ENCODE measurements at places on chromosomes 7 and 10.
A peak's percentile ranks its signal among the peaks of the same experiment; 100 is the strongest.

- DNase-seq = no peak
Measured at GRCh38 chr7:3408814-3409595, 108.0 kb downstream of the SDK1 start.

GRCh38 chr10:3986493-3987142 is 201.6 kb upstream of the KLF6 start:
- no peak for DNase-seq

DNA sequence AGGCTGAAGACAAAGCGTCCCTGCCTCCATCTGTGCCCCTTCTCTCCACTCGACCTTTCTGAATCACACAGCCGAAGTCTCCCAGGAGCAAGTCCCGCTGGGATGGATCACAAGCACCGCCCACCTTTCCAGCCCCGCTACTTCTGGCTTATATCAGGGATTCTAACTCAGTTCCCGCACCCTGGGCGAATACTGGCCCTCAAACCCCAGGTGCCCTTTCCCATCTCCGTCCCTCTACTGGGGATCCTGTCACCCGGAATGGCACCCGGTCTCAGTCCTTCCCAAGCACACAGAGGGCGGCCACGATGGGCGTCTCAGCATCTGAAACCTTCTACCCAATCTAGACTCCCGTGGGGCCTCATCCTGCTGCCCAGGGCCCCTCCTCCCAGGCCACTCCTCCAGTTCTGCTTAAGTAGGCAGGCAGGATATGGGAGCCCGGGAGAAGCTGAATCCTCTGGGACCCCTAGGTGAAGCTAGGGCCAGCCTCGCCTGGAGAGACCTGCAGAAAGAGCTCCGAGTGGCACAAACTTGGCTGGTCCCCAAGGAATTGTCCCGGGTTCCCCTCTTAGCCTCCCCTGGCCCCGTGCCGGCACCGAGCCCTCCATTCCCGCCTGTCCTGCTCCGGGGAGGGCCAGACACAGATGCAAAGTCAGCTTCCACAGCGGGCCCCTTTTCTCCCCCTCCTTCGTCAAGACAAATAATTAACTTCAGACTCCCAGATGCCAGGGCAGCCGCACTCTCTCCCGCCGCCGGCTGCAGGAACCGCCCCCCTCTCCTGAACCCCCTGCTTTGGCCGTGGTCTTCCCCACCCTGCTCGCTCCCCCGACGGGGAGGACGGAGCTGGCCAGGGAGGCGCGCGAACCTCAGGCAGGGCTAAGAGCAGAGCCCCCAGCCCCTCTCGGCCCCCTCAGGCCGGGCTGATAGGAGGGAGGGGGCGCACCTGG is 612 bp downstream of the KCP start:
- DNase-seq = peak; percentile 50

- DNase-seq = no peak
Measured at GRCh38 chr7:114901771-114902170, 20.1 kb upstream of the MDFIC start.

GRCh38 chr7:114303301-114303700 is 111.3 kb upstream of the FOXP2 start:
- DNase-seq = no peak

- no peak for DNase-seq
Measured at GRCh38 chr10:68342909-68343516, 10.3 kb upstream of the PBLD start.

DNA sequence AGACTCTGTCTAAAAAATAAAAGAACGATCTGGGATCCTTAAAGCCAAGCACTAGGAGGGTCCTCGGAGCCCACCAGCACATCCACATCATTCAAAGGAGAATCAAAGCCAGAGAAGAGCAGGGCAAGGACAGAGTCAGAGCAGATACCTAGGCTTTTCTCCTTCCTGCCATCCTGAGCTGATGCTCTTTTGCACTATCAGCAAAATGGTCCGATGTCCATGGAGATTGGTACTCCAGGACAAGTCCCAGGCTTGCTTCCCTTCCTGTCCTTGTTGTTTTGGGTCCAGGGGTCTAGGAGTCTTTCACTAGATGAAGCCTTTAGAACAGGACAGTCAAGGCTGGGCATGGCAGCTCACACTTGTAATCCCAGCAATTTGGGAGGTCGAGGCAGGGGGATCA is 58.0 kb upstream of the ELN start:
- no peak for DNase-seq

DNA sequence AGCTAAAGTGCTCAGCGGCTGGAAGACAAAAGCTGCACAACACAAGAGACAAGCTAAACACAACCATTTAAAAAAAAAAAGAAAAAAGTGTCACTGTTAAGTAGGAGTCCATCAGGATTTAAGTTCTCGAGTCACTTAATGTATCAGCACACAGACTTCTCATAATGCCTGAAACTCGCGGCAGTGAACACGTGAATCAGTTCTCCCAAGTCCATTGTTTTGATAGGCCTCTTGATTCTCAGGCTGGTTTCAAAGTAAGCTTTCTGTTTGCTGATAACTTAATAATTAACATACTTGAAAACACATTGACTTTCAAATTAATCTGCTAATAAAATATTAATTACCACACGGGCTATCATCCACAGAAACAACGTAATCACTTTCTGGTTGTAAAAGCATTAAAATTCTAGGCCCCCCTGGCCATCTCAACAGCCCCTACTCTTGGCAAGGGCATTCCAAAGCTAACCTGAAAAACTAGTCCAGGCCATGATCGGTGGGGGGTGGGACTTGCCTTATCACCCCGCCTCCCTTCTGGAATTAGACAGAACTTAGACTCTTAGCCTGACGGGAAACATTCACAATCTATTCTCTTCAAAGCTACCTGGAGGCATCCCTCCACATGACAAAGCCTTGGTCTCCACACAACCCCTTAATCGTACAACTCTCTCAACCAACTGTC is 129.0 kb downstream of the DIP2C start:
- DNase-seq = no peak

DNA sequence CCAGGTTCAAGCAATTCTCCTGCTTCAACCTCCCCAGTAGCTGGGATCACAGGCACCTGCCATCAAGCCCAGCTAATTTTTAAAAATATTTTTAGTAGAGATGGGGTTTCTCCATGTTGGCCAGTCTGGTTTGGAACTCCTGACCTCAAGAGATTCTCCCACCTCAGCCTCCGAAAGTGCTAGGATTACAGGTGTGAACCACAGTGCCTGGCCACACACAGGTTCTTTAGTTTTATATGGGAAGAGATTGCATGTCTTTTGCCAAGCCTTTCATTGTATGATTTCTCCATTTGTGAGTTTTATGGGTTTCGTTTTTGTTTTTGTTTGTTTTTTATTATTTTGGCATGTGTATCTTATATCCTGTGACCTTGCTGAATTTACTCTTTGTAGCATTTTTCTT is 40.9 kb downstream of the C1GALT1 start:
- no peak for DNase-seq

DNA sequence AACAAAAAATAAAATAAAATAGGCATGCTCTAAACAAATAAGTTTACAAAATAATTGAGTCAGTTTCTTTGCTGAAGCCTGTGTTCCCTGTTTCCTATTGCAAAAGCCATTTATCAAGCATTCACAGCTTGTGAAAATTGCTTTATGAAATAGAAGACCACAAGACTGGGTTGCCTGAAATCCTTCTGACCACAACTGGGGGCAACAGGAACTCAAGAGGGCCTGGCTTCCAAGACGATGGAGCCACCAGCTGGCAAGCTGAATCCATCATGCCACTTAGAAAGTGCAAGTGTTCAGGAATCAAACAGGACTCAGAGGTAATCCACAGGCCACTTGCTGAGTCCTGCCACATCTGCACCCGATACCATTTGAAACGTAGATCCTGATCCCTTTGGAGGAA is 752 bp upstream of the ABCA13 start:
- DNase-seq = no peak

DNA sequence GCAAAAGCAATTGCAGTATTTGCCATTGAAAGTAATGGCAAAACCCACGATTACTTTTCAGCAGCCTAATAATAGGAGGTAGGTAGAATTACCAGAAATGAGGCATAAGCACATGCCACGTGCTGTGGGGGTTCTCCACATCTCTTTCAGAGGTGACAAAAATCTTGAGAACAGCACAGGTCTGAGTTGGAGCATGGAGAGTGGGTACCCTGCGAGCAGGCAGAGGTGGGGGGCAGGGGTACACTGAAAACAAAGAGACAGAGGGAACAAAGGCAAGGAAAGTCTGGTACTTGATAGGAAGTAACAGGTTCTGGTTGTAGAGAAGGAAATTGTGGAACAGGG is 75.9 kb downstream of the FAM107B start:
- DNase-seq = no peak

GRCh38 chr10:90087197-90088023 is 386.0 kb downstream of the KIF20B start:
- no peak for DNase-seq

DNA sequence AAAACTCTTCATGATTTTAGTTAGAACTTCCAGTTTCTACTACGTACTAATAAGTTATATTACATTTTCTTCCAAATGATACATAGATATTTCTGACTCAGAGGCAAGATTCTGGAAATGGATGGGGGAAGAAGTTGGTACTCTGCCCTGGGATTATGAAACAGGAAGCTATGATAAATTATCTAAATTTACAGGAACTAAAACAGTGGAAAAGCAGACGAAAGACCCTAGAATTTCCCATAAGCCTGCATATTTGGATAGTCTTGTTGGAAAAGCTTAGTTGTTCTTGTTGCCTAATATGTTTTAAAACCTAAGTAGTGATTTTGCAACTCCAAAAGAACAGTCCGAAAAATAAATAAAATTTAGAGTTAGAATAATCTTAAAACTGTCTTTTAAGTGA is 21.8 kb downstream of the CFAP69 start:
- no peak for DNase-seq

DNA sequence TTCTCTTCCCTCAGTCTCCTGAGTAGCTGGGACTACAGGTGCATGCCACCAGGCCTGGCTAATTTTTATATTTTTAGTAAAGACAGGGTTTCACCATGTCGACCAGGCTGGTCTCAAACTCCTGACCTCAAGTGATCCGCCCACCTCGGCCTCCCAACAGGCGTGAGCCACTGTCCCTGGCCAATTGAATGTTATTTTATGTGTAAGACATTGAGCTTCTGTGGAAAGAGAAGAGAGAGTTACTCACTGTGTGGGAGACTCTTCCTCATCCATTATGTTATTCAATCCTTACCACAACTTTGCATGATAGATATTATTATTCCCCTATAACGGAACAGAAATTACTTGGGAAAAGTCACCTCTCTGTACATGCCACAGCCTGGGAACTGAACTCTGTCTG is 32.6 kb upstream of the MXI1 start:
- no peak for DNase-seq

Measured in HEK293T (cell line).